Progenitor cell of endocrine pancreas (in vitro differentiated cells): ENCODE measurements at places on chromosomes 5 and 9. TPM values are rescaled to one million over a fixed set of nuclear protein-coding genes. Genes with fewer than 3 reads are reported as not detected.

GRCh38 chr5:152271420-152271819 lies 133.7 kb downstream of the NMUR2 start:
- DNase-seq = no peak
- no peaks in the 10 kb centered on the region for H3K4me1 ChIP-seq
- H3K27ac ChIP-seq = no peak overlapping the region

- peaks cover 17% of the 10 kb centered on the region for H3K4me1 ChIP-seq
- no peaks in the 10 kb centered on the region for H3K36me3 ChIP-seq
- no peak overlapping the region for H3K4me3 ChIP-seq
- H3K27me3 ChIP-seq = peaks cover 3% of the 10 kb centered on the region
Measured at GRCh38 chr5:59592101-59592500, 301.4 kb downstream of the PDE4D start.

The PPWD1 gene
- 55.5 and 56.9 TPM in 2 replicates for total RNA-seq

GRCh38 chr5:177132136-177133095 lies 1.2 kb upstream of the NSD1 start:
- peak overlapping the region; percentile 67 for H3K4me3 ChIP-seq
- peaks cover 16% of the 10 kb centered on the region for H3K36me3 ChIP-seq
- H3K4me1 ChIP-seq = peaks cover 25% of the 10 kb centered on the region
- peak; percentile 36 for DNase-seq

GRCh38 chr9:87249029-87249428 lies 248.6 kb upstream of the DAPK1 start:
- no peak overlapping the region for H3K27ac ChIP-seq
- H3K4me3 ChIP-seq = no peak overlapping the region
- H3K4me1 ChIP-seq = peaks cover 7% of the 10 kb centered on the region
- H3K27me3 ChIP-seq = peaks cover 17% of the 10 kb centered on the region
- no peaks in the 10 kb centered on the region for H3K36me3 ChIP-seq

DNA sequence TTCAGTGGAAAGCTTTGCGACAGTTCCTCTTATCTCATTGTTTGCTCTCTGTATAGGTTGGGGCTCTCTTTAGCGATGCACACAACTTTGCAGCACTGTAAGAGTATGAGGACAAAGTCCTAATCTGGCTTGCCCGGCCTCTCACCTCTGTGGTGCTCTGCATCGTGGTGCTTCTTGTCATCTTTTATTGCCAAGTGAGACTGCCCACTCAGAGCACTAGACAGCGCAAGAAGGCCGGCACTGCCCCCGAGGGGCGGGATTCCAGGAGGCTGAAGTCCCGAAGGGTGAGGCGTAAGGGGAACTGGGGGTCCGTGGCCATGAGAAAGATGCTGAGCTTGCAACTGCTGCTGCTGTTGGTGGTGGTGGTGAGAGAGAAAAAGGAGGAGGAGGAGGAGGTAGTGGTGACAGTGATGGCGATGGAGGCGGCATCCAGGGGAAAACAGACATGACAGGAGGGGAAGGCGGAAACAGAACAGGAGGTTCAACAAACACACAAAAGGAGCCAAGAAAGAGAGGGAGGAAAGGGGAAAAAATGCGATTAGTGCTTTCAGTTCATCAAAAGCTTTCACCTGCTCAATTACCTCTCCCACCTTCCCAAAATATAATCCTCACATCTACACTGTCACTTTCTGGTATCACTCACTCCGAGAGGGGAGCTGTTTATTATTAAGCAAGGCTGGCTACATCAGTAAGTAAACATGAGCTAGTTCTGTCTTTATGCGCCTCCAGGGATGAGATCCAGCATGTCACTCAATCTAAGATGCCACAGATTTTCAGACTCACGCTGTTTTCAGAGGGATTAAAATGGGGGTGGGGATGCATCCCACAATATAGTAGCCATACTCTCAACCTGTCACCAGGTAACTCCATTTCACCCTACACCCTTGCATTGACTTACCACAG lies 55.1 kb downstream of the TLE1 start:
- H3K4me3 ChIP-seq = no peak overlapping the region
- peaks cover 13% of the 10 kb centered on the region for H3K36me3 ChIP-seq
- no peak for DNase-seq
- no peaks in the 10 kb centered on the region for H3K27me3 ChIP-seq

- no peak for DNase-seq
- H3K4me1 ChIP-seq = peaks cover 51% of the 10 kb centered on the region
- H3K27me3 ChIP-seq = no peaks in the 10 kb centered on the region
- H3K4me3 ChIP-seq = peak overlapping the region; percentile 82
- H3K36me3 ChIP-seq = peaks cover 3% of the 10 kb centered on the region
Measured at GRCh38 chr9:38067859-38068681, 957 bp downstream of the SHB start.

The LCN9 gene
- 0.57 and 1.5 TPM in 2 replicates for total RNA-seq

DNA sequence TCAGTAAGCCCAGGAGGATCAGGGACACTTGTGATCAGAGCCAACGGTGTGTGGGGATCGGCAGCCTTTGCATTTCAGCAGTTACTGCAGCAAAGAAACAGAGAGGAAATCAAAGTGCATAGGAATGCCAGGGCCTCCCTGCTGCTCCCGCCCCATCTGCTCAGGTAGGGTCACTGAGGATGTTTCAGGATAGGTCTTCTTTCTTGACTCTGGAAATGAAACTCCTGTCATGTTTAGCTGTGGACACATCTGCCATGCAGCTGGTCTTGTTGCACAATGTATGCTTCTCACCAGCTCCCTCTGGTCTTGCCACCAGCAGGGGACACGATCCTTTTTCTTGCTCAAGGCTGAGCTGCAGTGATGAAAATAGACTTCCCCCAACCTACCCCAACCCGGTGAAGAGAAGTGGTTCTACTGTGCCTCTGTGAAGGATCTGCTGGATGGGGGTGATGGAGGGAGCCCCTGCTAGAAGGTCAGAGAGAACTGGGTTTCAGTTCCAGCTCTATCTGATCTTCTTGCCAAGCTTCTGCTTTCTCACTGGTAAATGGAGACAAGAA lies 185.2 kb upstream of the KLF4 start:
- no peak overlapping the region for H3K4me3 ChIP-seq
- DNase-seq = no peak
- H3K27ac ChIP-seq = no peak overlapping the region

- H3K4me1 ChIP-seq = no peaks in the 10 kb centered on the region
- no peak overlapping the region for H3K4me3 ChIP-seq
- H3K36me3 ChIP-seq = no peaks in the 10 kb centered on the region
- no peak for DNase-seq
Measured at GRCh38 chr9:114929201-114929600, 1.2 kb downstream of the TNFSF8 start.

DNA sequence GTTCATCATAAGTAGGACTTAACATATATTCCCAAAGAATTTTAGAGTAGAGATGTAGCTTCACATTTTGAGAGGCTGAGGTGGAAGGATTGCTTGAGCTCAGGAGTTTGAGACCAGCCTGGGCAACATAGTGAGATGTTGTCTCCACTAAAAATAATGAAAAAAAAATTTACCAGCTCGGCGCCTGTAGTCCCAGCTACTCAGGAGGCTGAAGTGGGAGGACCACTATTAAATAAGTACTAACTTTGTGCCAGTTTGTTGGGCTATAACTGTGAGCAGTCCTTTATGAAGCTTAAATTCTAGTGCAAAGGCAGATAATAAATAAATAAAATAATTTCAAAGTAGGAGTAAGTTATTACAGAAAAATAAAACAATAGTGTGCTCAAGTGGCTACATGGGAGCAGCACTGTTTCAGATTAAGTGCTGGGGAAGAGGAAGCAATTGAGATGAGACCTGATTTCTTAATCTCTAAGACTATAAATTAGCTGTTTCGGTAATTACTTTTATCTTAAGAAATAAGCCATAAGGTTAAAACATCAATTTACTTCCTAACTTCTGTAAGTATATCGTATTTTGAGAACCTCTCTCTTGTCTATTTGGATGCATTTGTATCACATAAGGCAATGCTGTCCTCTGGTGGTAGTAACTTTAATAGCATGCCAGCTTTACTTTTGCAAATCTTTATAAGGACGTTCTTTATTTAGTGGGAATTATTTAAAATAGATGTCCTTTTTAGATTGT lies 98.9 kb downstream of the CSNK1G3 start:
- H3K27me3 ChIP-seq = no peaks in the 10 kb centered on the region
- H3K27ac ChIP-seq = no peak overlapping the region
- H3K4me1 ChIP-seq = no peaks in the 10 kb centered on the region
- no peak for DNase-seq

The RORB gene
- 0.07 TPM in 1 of 2 replicates, not detected in the other for total RNA-seq

DNA sequence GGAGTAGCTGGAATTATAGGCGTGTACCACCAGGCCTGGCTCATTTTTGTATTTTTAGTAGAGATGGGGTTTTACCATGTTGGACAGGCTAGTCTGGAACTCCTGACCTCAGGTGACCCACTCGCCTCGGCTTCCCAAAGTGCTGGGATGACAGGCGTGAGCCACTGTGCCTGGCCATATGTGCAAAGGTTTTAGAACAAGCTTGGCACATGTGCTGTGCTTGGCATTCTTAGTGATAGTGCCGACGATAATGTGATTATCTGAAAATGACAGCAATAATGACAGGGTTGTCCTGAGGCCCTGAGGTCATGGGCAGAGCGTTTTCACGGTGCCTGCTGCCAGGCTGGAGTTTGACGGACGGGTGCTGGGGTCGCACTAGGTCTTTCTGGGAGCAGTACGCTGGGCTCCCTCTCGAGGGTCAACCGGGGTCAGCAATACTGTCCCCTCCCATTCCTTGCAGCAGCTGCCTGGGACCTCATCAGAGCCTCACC lies 42.6 kb downstream of the HMCN2 start:
- H3K4me3 ChIP-seq = no peak overlapping the region
- H3K27me3 ChIP-seq = peaks cover 10% of the 10 kb centered on the region
- H3K27ac ChIP-seq = no peak overlapping the region
- DNase-seq = no peak
- no peaks in the 10 kb centered on the region for H3K36me3 ChIP-seq
- no peaks in the 10 kb centered on the region for H3K4me1 ChIP-seq

DNA sequence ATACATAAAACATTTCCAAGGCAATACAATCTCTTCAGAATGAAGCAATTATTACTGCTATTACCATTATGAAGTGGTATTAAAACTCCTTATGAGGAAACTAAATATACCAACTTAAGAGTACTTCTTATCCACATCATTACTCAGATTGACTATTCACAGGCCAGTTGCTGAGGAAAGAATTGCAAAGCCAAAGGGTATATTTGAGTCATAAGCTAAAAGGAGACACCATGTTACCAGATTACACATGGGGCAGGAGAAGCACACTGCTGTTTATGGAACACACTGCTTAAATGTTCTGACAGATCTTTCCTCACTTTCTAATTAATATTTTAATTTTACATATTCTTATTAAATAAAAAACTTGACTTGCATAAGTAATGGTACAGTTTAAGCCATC lies 1726.4 kb upstream of the NUDT12 start:
- H3K27ac ChIP-seq = no peak overlapping the region
- no peaks in the 10 kb centered on the region for H3K27me3 ChIP-seq
- no peak for DNase-seq
- peaks cover 11% of the 10 kb centered on the region for H3K4me1 ChIP-seq

The TAF11L5 gene
- not detected in 2 replicates for total RNA-seq

- H3K4me1 ChIP-seq = peaks cover 9% of the 10 kb centered on the region
- no peaks in the 10 kb centered on the region for H3K27me3 ChIP-seq
- no peak overlapping the region for H3K27ac ChIP-seq
- no peaks in the 10 kb centered on the region for H3K36me3 ChIP-seq
- DNase-seq = no peak
Measured at GRCh38 chr9:111474385-111474784, 9.8 kb downstream of the ECPAS start.

The SOHLH1 gene
- not detected in 2 replicates for total RNA-seq

GRCh38 chr5:126848253-126848652 lies 71.3 kb downstream of the LMNB1 start:
- H3K4me1 ChIP-seq = peaks cover 35% of the 10 kb centered on the region
- no peak for DNase-seq
- peaks cover 22% of the 10 kb centered on the region for H3K27me3 ChIP-seq
- peaks cover 3% of the 10 kb centered on the region for H3K36me3 ChIP-seq

GRCh38 chr5:38414348-38414747 lies 142.1 kb downstream of the LIFR start:
- no peak overlapping the region for H3K4me3 ChIP-seq
- H3K27me3 ChIP-seq = no peaks in the 10 kb centered on the region
- H3K36me3 ChIP-seq = no peaks in the 10 kb centered on the region
- H3K4me1 ChIP-seq = no peaks in the 10 kb centered on the region
- no peak for DNase-seq

- no peaks in the 10 kb centered on the region for H3K36me3 ChIP-seq
- DNase-seq = no peak
- H3K4me3 ChIP-seq = no peak overlapping the region
- H3K27ac ChIP-seq = no peak overlapping the region
- H3K27me3 ChIP-seq = peaks cover 48% of the 10 kb centered on the region
Measured at GRCh38 chr5:180343831-180344695, 9.1 kb downstream of the GFPT2 start.

GRCh38 chr5:147290261-147290660 lies 55.4 kb downstream of the STK32A start:
- no peaks in the 10 kb centered on the region for H3K27me3 ChIP-seq
- no peak overlapping the region for H3K27ac ChIP-seq
- no peaks in the 10 kb centered on the region for H3K4me1 ChIP-seq
- H3K4me3 ChIP-seq = no peak overlapping the region

The SCGB3A2 gene
- not detected in 2 replicates for total RNA-seq

The OR13C9 gene
- 0.36 and 0.48 TPM in 2 replicates for total RNA-seq

The PAEP gene
- not detected in 2 replicates for total RNA-seq

The CARD19 gene
- 19.3 and 20.4 TPM in 2 replicates for total RNA-seq

- H3K27ac ChIP-seq = peak within 1 kb of the TSS; percentile 93
- peaks cover 63% of the 10 kb centered on the region for H3K36me3 ChIP-seq
- no peak for DNase-seq
- no peaks in the 10 kb centered on the region for H3K27me3 ChIP-seq
Measured at GRCh38 chr5:141430332-141431113, at the start of gene PCDHGA12. Gene PCDHGA12, plus strand, starts transcription at chr5:141430507. Its CDS starts 253 bp downstream, at chr5:141430760.

GRCh38 chr5:58094031-58094430 lies 365.9 kb downstream of the PLK2 start:
- no peak for DNase-seq
- H3K4me3 ChIP-seq = no peak overlapping the region
- H3K27me3 ChIP-seq = no peaks in the 10 kb centered on the region
- H3K27ac ChIP-seq = no peak overlapping the region
- no peaks in the 10 kb centered on the region for H3K36me3 ChIP-seq
- H3K4me1 ChIP-seq = peaks cover 2% of the 10 kb centered on the region

The PRELID2 gene
- 21.2 and 21.4 TPM in 2 replicates for total RNA-seq

DNA sequence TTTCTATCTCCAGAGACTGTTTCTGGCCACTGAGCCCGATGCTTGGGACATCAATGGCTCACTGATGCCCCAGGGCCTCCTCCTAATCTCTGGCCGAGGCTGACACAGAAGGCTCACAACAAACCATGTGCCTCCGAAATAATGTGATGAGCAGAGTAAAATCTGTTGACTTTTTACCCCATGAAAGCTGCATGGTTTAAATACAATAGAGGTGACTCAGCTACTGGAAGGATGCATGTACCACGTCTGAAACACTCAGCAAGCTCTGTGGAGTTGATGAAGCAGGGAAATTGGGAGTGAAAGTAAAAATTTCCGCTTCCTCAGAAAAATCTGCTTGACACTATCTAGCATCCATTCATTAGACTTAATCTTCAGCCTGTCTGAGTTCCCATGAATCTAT lies 111.1 kb upstream of the EQTN start:
- H3K4me3 ChIP-seq = no peak overlapping the region
- peaks cover 6% of the 10 kb centered on the region for H3K36me3 ChIP-seq
- no peak for DNase-seq
- no peaks in the 10 kb centered on the region for H3K4me1 ChIP-seq
- H3K27ac ChIP-seq = no peak overlapping the region

The PCDHGA3 gene
- 0.80 and 0.81 TPM in 2 replicates for total RNA-seq

The RETREG1 gene
- total RNA-seq = 7.4 and 8.0 TPM in 2 replicates

The C1QTNF2 gene
- 0.11 and 0.14 TPM in 2 replicates for total RNA-seq
